ENCODE measurements at places on chromosomes 13 and 19.

DNA sequence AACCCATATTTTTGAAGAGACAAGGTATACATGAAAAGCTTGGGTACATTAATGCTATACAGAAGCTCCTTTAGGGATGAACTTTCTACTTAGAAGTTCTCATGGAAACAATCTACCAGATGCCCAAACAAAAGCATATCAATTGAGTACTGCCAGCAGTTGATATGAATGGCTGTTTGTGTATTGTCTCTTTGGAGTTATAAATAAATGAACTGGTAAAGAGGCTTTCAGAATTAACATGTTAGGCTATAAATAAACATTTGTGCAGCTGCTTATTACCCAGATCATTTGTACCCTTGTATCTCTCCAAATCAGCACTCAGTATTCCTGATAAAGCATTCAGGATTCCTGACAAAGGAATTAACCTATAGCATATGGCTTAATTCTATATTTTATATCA, 418.9 kb downstream of the FGF14 start:
- ATAC-seq: no peak

DNA sequence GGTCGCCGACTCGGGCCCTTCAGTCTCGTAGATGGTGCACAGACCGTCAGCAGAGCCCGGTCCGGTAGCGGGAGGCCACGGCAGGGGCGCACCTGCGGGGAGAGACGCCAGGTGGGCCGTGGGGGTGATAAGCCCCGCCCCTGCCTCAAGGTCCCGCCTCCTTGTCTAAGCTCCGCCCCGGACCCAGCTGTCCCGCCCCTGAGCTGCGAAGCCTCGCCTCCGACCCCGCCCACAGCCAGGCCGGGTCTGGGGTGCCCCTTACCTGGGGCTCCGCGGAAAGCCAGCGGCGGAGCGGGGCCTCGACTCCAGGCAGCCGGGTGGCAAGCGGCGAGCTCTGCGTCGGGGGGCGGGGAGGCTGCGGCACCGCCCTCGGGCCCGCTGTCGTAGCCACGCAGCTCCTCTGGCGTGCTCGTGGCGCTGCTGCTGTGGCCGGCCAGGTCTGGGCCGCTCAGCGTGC, 4.7 kb downstream of the PRR36 start:
- ATAC-seq: no peak

DNA sequence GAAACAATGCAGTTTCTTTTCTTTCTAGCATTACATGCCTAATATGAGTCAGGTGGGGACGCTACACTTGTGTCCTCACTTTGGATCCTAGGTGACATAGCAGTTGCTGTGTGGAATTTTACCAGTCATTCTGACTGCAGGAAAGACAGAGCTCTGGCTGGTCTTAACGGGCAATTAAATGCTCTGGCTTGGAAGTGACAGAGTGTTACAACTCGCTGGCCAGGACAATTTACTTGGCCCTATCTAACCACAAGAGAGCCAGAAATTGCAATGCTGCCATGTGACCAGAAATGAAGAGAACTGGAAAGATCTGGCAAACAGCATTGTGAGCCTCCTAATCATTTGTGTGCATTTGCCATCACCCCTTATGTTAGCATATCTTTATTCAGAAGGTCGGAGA, 351.1 kb downstream of the DCT start:
- ATAC-seq: no peak

GRCh38 chr19:5188548-5189317, 151.9 kb downstream of the PTPRS start:
- no peak for ATAC-seq

- ATAC-seq: no peak
These were observed 185.4 kb downstream of the COL4A1 start for GRCh38 chr13:110121422-110122083.
